Activated T-cell treated with anti-CD3 and anti-CD28 coated beads, Interleukin-2, amount 50 U/mL, for 4 hours (primary cell): ENCODE measurements at places on chromosomes 1 and 21.

- DNase-seq: no peak
These were observed 20.2 kb upstream of the ERO1B start for GRCh38 chr1:236301958-236302335.

- no peak for DNase-seq
These were observed 729 bp downstream of the NADK start for GRCh38 chr1:1777583-1777899.

DNA sequence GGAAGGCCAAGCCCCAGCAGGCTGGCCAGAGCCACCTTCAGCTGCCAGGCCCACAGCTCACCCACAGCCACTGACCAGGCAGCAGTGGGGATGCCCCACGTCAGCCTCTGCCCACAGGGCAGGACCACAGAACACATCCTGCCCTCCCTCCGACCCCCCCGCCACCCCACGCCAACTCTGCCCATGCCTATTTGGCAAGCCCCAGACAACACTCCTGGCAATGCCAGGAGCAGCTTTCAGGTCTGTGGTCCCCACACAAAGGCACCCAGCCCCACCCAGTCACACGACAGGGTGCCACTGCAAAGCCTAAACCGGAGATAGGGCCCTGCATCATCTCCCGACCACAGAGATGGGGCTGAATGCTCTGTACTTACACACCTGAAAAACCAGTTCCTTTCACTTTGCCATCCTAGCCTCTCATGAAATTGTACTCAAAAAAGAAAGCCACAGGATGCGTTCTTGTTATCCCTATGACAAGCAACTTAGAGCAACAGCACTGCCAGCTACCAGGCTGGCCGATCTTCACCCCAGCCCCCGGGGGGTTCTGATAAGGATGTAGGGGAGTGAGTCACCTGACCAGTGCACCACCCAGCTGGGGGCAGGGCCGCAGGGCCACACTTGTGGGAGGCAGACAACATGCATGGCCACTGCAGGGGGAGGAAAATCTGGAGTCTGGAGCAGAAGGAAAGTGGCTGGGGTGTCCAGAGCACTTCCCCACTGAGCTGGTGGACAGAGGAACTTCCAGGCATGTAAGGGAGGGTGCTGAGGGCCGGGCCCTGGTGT lies 36.2 kb downstream of the UBE2G2 start:
- no peak for DNase-seq

DNA sequence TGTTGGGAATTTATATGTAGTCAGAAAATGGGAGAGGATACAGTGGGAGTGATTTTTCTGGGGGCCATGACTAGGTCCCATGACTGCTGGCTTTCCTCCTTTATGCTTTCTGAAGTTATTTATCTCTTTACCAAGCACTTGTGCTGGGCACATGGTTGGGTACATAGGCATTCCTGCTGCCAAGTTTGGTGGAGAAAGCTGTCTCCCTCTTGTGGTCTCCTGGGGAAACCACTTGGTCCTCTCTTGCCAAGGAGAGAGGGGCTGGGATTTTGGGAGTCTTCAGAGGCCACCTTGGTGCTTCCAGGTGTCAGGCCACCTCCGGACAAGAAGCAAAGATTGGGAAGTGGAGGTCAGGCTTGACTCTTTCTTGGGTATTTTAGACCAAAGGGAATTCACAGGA lies 120.2 kb upstream of the KCNE2 start:
- DNase-seq: peak; percentile 10

DNA sequence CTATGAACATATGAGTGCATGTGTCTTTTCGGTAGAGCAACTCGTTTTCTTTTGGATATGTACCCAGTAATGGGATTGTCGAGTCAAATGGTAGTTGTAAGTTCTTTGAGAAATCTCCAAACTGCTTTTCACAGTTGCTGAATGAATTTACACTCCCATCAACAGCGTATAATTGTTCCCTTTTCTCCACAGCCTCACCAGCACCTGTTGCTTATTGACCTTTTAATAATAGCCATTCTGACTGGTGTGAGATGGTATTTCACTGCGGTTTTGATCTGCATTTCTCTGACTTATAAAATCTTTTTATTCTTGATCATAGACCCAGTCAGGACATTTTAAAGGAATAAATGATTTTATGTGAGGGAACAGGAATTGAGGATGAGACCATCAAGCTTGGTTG lies 165.0 kb upstream of the KCTD3 start:
- DNase-seq: no peak

DNA sequence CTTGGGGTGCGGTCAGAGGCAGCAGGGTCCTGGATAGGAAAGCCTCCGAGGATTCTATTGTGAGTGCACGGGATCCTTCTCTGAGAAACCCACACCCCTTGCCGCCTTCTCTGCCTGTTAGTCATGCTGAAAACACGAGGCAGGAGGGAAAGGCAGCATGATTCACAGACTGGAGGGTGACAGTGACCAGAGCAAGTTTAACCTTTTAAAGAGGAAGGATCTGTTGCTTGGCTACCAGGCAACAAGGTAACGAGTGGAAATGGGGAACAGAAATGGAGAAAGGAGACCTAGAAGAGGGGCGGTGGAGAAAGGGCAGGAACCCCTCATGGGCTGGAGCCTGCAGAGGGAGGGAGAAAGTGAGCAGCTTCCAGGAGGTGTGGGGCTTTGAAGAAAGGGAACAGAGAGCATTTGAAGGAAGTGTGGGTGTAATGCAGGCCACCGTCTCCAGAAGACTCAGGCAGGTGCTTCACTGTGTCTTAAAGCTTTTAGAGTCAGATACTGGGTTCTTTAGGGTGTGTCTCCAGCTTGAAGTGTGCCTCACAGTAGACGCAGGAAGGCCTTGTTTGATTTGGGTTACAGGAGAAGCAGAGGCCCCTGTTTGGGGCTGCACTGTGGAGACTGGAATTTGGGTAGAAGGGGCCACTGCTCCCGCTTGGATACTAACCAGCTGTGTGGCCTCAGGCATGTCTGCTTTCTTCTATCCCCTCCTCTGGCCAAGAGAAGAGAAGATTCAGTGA lies 19.1 kb downstream of the OPTC start:
- DNase-seq: peak; percentile 33

GRCh38 chr1:155002464-155003226 lies at the start of gene ZBTB7B:
ZBTB7B (plus strand) TSS chr1:155002802; CDS start chr1:155014661, 11,859 bp downstream.
- DNase-seq: no peak

- no peak for DNase-seq
These were observed 19.1 kb upstream of the SPAG17 start for GRCh38 chr1:118204105-118204504.

DNA sequence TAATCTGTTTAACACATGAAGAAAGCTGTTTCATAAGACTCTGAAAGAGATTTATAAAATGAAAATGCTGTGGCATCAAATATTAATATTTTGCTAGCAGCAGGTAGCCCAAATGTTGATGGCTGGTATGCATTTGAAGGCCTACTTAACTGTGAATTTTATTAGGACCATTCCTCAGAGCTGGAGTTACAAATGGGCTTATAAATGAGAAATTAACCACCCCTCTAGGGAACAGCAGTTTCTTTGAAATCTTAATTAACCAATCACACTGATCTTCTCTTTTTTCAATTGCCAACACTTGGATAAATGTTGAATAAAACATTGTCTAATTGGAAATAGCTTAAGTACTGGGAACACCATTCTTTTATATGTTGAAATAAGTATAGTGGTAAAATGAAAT lies 129.9 kb downstream of the GPR52 start:
- DNase-seq: no peak

GRCh38 chr21:46160657-46160906 lies 5.2 kb upstream of the FTCD start:
- DNase-seq: no peak

DNA sequence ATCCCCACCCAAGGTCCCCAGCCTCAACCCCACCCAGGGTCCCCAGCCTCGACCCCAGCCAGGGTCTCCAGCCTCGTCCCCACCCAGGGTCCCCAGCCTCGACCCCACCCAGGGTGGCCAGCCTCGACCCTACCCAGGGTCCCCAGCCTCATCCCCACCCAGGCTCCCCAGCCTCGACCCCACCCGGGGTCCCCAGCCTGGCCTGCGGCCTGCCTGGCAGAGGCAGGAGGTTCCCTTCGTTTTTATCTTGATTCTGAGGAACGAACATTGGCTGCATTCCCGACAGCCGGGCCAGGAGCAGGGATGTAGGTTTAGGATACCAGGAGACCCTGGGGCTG lies 3.4 kb upstream of the PDE9A start:
- no peak for DNase-seq

GRCh38 chr1:226581650-226582330 lies 33.2 kb downstream of the STUM start:
- no peak for DNase-seq

DNA sequence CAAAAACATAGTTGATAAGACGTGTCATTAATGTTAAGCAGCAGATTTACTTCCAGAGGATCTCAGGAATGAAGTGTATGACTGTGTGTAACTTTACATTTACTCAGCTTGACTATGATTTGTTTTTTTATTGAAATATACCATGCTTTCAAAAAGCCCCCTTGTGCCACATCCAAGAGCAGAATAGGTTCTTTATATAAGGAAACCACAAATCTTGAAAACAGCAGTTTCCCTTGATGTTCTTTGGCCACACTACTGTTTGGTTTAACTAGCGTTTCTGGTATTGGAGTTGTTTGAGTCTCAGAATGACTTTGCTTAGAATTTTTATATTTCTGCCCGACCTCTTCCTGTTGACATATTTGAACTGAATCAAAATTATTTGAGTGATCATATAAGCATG lies 25.0 kb downstream of the LRRC8C start:
- no peak for DNase-seq

- no peak for DNase-seq
These were observed at the start of gene RASAL2 for GRCh38 chr1:178093951-178094738. RASAL2 (plus strand) TSS chr1:178094104; CDS start chr1:178094493, 389 bp downstream.

- DNase-seq: no peak
These were observed 8.6 kb downstream of the ZZZ3 start for GRCh38 chr1:77673716-77674355.

- DNase-seq: peak; percentile 13
These were observed 12.1 kb upstream of the DEGS1 start for GRCh38 chr1:224170748-224171478.

DNA sequence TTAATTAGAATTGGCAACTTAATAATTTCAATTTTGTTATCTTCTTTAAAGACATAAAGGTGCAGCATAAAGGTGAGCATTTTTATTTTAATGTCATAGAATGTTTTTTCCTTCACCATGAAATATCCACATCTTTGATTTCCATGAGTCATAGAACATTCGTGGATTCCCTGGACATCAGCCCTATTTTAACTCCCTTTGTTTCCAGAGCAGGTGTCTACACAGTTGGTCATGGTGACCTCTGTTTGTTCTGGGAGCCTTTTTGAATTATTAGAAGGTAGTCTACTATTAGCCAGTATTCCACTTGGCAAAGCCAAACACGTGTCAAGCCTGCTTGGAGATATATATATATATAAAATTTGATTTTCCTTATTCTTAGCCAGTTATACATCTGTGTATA lies 572.9 kb downstream of the LTN1 start:
- no peak for DNase-seq

DNA sequence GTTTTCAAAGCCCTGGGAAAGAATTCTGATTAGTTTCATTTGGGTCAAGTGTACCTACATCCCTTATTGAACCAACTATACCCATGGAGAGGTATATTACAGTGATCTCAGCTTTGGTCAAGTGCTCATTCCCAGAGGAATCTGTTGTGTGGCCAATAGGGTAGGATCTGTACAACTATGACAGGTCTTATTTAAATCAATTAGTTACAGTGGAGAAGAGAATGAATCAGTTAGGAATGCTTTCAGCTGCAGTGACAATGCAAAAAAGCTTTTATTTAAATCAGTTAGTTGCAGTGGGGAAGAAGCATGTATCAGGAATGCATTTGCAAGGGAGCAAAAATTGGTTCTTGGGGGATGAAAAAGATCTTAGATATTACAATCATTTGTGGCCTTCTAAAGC lies 119.0 kb downstream of the FGGY start:
- no peak for DNase-seq

DNA sequence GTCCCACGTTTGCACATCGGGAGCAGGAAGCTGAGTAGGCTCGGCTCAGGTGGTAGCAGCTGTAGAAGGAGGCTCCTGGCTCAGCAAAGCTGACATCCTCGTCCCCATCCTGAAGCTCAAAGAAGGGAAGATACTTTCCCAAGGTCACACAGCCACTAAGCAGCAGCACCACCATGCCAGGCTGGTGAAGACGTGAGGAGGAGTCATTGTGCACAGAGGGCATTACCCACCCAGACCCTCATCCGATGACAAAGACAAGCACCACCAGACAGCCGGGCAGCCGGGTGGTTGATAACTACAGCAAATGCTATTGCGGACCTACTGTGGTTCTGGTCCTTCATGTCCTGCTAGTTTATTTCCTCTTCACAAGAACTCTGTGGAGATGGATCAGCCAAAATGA lies 186.9 kb downstream of the MATN1 start:
- DNase-seq: no peak

GRCh38 chr1:116738673-116739370 lies 15.4 kb upstream of the CD2 start:
- peak; percentile 64 for DNase-seq

DNA sequence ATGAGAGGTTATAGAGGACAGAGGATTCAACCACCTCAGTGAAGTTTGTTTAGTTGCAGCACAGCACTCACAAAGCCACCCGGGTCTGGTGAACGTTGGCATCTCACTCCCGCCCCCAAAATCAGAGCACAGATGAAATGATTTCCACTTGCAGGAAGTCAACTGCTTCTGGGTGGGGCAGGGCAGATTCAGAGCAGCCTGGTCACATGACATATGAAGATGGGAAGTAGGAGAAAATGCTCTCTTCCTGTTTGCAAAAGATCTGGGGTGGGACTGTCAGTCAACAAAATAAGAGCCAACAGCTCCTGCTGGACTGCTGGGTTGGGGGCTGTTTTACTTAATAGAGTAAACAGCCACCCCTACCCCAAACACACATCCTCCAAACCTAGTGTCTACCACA lies 43.2 kb downstream of the LRRC71 start:
- peak; percentile 10 for DNase-seq

GRCh38 chr1:7554385-7555235 lies 216.5 kb upstream of the VAMP3 start:
- DNase-seq: no peak

- DNase-seq: no peak
These were observed 114.4 kb upstream of the GADD45A start for GRCh38 chr1:67570486-67571143.
